ENCODE measurements at places on chromosomes 1 and 21.

DNA sequence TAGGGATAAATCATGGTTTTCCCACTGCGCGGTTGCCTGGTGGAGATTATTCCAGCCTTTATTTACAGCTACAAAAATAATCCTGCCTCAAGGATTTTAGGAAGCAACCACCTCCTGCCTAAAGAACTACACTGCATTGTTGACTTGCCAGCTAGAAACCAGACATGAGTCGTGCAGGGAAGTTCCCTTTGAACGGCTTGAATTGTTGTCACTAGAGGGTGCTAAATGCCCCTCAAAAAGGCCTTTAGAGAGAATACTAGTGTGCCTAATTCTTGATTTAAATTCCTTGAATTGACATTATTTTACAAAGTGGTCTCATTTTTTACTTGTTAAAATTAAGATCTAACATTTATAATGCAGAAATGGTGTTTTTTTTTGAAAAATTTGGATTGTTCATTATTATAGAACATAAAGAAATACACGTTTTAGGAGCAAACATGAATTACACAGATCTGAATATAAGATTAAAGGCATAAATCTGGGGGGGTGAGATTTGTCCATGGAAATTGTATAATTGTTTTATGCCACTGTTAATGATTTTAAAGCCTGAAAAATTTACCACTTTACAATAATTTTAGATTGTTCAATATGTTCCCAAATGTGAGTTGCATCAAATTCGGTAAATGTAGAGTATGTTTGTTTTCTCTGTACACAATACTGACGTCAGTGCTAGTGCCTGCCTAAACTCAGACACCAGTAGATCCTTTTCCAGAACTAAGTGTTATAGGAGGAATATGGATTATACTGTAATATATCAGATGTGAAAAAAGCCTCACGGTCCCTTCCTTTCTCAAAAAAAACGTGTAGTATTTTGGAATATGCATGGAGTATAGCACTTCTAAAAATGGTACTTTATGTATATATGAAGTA is 7.6 kb upstream of the ERG start:
- no peak for DNase-seq

DNA sequence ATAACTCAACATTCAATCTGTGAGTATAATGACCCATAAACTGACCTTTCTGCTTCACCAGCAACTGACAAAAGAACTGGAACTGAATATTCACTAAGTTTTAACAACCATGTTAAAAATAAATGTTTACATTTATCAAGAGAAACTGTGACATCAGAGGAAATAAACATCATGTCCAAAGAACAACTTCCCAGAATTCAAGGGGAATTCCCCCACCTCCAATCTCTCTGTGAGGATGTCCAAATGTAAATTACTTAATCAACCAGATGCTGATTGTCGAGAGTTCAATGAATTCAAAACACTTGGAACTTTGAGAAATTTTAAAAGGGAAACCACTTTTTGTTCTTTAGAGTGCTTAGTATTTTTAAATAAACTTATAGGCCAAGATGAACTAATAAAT is 365.6 kb upstream of the ADGRL2 start:
- no peak for DNase-seq

GRCh38 chr21:45982092-45982757 is 655 bp downstream of the COL6A1 start:
- DNase-seq: no peak

DNA sequence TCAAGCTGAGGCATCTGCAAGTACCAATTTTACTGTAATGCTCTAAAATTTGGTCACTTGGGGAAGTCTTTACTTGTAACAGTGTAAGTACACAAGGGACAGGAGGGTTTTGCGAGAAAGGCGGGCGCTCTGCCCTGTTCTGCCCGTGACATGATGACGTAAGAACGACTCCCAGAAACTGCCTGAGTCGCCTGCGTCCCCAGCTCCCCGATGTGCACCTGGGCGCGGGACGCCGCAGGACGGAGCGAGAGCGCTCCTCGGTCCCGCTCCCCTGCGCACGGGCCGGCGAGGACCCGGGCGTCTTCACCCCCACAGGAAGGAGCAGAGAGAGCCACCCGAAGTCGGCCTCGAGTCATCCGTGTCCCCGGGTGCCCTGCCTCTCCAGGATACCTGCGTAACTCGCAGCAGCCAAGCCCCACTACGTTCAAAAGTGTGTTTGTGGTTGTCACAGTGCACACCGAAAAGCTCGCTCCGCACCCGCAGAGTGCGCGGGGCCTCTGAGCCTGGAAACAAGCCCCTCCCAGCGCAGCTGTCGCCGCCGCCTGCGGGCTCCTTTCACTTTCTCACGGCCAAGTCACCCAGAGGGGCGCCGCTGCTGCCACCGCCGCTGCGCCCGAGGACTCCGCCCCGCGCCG is 3.3 kb upstream of the ZBTB18 start:
- DNase-seq: no peak

GRCh38 chr1:8889925-8890785 is 11.7 kb upstream of the ENO1 start:
- no peak for DNase-seq

- DNase-seq: no peak
Measured at GRCh38 chr1:198687429-198687828, 48.6 kb downstream of the PTPRC start.

DNA sequence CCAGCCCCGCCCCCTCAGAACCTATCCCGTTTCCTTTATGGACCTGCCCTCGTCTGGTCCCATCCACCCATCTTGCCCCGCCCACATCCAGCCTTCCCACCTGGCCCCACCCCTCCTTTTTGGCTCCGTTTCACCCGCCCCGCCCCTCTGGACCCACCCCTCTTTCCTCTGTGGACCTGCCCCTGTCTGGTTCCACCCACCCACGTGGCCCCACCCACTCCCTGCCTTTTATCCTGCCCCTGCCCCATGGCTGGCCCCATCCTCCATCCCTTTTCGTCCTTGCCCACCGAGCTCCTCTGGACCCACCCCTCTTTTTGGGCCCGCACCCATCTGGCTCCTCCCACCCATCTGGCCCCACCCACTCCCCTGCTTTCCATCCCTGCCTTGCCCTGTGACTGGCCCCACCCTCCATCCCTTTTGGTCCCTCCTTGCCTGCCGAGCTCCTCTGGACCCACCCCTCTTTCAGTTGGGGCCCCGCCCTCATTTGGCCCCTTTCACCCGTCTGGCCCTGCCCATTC is 177.3 kb downstream of the CAMTA1 start:
- peak; percentile 31 for DNase-seq

GRCh38 chr21:45613881-45614280 is 29.6 kb upstream of the PCBP3 start:
- DNase-seq: no peak

DNA sequence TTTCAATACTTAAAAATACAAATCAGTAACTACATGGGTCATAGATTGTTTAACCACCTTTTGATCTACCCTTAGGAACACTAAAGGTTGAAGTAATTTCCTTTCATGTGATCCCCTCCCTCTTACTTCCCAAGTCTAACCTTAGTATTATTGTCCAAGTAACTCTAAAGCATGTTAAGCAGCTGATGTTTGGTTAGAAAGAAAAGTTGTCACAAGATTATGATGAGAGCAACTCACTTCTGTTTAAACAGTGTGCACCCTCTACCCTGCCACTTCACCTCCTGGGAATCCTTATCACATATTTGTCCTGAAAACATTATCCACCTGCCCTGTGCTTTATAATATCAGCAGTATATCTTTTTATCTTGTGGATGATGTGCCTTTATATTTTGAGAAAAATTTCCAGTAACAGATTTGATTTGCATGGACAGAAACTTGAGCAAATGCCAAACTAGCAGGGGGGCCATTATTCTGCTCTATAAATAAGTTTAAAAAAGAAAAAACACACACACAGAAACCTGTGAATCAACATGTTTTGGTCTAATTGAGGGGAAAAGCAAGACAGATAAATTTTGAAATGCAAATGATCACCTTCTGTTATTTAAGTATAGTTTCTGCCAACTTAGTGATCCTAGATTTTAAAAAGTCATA is 194.3 kb downstream of the RPS6KC1 start:
- no peak for DNase-seq

- DNase-seq: no peak
Measured at GRCh38 chr1:114278430-114278829, 124.8 kb upstream of the SYT6 start.

- no peak for DNase-seq
Measured at GRCh38 chr1:87644579-87645190, 316.0 kb downstream of the LMO4 start.

DNA sequence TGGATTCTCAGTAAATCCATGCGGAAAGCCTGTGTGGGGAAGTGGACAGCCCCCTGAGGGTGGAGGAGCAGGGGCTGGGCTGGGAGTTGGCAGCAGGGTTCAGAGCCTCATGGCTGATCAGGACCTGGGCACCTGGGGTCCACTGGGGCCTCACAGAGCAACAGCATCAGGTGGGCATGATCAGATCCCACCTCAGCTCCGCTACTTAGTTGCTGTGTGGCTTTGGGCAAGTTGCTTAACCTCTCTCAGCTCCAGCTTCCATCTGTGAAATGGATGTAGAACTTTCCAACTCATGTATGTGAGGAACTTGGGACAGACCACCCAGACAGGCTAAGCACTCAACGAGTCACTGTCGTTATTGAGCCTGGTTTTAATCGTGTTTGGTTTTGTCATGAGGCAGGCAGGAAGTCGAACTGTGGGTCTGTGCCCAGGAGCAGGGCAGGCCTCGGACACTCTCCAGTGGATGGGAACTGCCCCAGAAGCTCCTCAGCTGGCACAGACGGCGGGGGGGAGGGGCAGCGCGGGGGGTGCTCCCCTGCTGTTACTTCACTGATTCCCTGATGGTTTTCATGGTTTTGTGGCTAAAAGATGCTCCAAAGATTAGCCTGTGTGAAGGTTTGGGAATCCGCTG is 155.8 kb upstream of the TMEM51 start:
- no peak for DNase-seq

GRCh38 chr1:231817801-231818200 is 191.2 kb downstream of the DISC1 start:
- no peak for DNase-seq

GRCh38 chr21:31255896-31256295 is 88.2 kb downstream of the TIAM1 start:
- DNase-seq: no peak

DNA sequence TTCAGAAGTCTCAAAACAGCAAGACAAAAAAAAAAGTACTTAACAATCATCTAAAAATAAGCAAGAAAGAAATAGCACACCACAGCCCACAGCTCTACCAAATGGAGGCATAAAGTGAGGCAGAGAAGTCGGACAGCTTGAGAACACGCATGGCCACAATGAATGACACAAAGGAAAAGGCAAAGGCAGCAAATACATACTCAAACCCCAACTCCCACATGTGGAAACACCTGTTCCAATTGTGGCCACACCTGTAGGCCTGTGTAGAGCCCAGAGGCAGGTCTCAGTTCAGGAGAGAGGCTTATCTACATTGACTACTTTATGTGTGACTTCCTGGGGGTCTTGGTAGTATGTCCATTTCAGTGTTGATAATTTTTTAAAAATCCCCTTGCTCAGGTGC is 543.5 kb downstream of the LMO4 start:
- no peak for DNase-seq

DNA sequence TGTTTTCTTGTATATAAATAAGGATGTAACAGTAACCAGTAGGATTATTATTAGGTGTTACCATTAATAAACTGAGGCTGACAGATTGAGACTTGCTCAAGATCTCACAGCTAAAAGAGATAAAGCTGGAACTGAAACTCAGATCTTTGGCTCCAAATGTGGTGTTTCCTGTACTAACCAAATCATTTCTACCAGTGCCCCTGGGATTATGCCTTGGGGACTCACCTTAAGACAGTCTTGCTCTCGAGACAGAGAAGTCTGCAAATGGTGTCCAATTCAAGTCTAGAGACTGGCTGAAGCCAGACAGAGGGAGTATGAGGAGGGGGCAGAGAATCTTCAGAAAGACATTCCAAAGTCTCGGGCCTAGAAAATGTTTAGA is 593 bp upstream of the CD53 start:
- DNase-seq: no peak

- DNase-seq: no peak
Measured at GRCh38 chr1:187692799-187693198, 864.0 kb downstream of the PLA2G4A start.

GRCh38 chr1:109767637-109768334 is 4.1 kb upstream of the EPS8L3 start:
- DNase-seq: no peak

DNA sequence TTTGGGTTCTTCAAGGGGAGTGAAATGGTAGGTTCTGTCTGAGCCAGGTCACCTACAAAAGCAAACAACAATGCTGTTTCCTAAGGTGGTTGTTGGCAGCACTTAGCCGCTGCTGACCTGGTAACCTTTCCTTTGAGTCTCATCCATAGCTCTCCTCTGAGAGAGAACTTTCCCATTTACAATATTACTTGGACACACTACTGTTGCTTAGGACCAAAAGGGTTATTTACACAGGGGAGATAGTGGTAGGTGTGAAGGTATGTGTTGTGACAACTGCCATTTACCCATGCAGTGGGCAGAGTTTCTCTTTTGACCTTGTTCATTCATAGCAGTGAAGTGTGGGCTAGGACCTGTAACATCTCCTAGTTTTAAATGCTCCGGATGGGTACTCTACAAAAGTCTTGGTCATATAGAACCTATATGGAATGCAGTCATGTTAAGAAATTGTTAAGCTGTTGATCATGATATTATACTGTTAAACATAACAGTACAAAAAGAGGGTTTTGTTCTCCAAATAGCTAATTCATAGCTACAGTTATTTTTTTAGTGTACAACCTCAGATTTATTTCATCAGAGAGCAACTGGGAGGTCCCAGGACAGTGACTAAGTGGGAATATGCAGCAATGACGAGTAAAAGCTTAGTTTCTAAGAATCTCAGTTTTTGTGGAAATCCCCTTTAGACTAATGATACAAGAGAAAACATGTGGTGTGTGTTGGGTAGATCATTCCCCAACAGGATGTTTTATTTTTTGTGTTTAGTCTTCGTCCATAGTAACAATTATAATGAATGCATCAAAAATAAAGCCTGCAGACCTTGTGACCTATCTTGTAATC is 219.7 kb downstream of the NFIA start:
- DNase-seq: no peak

DNA sequence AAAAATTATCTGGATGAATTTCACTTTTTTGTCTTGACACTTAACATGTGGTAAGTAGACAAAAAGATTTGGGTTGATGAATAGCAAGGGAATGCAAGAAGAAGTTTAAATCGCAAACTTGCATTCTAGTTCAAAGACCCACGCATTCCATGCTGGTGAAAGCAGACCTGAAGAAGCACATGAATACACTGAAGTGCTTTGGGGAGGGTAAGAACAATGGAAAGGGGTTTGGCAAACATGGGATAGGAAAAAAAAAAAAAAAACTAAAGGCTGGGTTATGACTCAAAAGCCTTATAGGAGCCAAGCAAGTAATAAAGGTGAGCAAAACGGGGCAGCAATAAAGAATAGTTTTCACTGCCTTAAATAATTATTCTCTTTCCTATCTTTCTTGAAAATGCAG is 450.2 kb downstream of the LMO4 start:
- no peak for DNase-seq

- no peak for DNase-seq
Measured at GRCh38 chr1:209655411-209656231, 3.4 kb upstream of the LAMB3 start.
